ENCODE measurements at places on chromosomes 7 and 10.

DNA sequence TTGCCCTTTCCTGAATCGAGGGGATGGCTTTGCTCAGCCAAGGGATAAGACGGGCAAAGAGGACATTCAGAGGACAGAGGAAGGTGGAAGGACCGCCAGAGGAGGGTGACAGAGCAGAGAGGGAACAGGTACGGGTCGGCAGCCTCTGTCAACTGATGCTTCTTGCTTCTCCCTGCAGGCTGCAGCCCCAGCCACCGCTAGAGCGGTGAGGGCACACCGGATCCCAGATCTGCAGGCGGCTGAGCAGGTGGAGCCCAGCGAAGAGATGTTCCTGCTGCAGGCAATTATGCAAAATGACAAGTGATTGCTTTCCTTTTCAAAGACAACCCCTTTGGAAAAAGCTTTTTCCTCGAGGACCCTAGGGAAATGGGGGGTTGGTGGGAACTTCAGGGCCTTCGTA is 181.9 kb upstream of the ANKRD30A start:
- no peak for DNase-seq

DNA sequence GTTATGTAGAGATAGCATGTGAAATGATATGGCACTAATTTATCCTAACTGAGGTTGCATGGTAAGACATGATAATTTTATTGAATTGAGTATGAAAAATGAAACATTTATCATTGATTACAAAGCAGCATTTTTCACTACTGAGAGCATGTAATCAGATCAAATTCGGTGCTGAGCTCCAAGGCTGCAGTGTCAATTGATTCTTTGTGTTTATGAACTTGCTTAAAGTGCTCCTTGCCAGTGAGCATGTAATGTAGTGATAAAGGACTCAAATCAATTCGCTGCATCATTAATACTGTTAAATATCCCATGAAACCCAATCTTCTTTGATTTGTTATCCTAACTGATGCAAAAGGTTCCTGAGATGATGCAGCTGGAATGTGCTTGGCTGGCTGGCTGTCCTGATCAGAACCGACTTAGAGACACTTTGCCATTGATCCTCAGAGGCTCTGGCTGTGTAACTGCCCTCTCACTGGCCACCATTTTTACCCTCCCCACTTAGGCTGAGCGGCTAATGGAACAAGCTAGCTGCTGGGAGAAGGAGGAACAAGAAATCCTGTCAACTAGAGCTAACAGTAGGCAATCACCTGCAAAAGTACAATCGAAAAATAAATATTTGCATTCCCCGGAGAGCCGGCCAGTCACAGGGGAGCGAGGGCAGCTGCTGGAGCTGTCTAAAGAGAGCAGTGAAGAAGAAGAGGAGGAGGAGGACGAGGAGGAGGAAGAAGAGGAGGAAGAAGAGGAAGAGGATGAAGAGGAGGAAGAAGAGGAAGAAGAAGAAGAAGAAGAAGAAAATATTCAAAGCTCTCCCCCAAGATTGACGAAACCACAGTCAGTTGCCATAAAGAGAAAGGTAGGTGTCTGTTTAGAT is 89.8 kb upstream of the SAMD8 start:
- DNase-seq, result no peak

DNA sequence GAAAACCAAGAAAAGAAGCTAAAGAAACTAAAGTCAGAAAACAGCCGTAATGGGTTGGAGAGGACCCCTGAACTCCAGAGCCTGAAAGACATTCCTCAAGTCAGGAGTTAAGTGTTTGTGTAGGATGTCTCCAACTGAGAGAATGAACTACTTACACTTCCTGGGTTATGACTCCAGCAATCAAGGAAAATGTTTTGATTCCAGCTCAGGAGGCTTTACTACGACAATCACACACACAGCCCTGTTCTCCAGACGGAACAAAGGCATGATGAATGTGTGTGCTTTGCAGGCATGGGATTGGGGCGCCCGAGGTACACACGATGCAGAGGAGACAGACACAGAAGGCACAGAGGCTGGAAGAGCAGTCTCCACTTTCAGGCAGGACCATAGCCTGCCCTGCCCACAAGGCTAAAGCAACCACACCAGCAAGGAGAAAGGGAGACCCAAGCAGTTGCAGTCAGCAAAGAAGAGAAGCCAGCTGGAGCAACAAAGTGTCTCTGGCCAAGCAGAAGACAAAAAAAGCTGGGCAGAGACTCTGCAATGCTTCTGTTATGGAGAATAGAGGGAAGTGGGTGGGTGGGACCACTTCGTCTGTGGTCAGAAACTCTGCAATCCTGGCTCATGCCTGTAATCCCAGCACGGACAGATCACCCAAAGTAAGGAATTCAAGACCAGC is 89.1 kb downstream of the GRB10 start:
- DNase-seq, result no peak

GRCh38 chr7:101200504-101200861 is 353 bp downstream of the MOGAT3 start:
- DNase-seq, result no peak

DNA sequence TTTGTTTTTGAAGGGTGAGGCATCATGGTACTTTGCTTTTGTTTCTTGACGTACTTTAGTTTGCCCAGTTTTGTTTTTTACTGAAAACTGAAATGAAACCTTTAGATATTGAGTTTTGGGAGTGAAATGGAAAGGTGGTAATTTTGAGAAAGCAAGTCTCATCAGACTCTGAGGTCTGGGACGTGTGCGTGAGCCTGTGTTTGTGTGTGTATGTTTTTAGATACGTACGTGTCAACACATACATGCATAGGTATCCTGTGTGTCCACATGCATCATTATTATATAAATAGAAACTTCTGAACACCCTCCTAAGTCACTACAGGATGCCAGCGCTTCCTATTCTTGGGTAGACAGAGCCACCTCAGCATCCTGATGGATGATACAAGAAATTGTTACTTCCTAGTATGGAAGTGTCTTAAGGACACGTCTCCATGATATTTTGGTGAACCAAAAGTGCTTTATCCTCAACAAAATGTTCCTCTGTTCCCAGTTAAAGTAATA is 47.8 kb downstream of the PROSER2 start:
- DNase-seq, result no peak

All from NCI-H524 (cell line).